B cell (primary cell): ENCODE measurements at places on chromosomes 6 and 20.

GRCh38 chr6:6581054-6581453 lies 7.5 kb upstream of the LY86 start:
- no peak overlapping the region for H3K27ac ChIP-seq
- DNase-seq = no peak
- H3K4me1 ChIP-seq = peaks cover 26% of the 10 kb centered on the region

DNA sequence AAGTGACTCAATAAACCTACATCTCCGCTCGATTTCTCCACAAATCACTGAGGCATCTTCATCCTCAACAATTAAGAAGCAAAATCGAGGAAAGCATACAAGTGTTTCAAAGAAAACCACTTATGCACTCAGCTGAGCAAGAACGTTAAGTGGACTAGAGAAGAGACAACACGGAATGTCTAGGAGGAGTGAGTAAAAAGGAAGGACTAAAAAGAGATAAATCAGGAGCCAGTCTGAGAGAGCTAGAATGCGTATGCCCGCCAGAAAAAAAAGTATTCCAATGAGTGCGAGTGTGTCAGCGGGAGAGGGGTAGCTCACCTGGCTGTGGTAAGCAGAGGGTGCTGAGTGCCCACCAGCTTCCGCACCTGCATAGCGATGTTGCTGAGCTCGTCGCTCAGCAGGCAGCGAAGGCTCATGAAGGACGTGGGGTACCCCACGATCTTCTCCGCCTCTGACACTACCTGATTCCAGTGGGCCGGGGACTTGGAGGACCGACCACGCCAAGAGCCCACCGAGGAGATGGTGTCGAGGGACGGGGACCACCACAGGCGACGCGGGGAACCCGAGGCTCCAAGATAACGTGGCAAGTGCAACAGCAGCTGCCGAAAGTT lies 587 bp downstream of the PDSS2 start:
- no peak for DNase-seq
- H3K27ac ChIP-seq = peak overlapping the region; percentile 91
- no peaks in the 10 kb centered on the region for H3K27me3 ChIP-seq
- peak overlapping the region; percentile 70 for H3K4me3 ChIP-seq
- peaks cover 10% of the 10 kb centered on the region for H3K4me1 ChIP-seq
- H3K36me3 ChIP-seq = no peaks in the 10 kb centered on the region

GRCh38 chr20:36932476-36933426 lies 18.8 kb downstream of the SAMHD1 start:
- H3K36me3 ChIP-seq = peaks cover 31% of the 10 kb centered on the region
- H3K4me1 ChIP-seq = no peaks in the 10 kb centered on the region
- H3K27me3 ChIP-seq = no peaks in the 10 kb centered on the region
- no peak for DNase-seq
- H3K27ac ChIP-seq = no peak overlapping the region
- H3K4me3 ChIP-seq = no peak overlapping the region

GRCh38 chr20:52200870-52201269 lies 9.3 kb upstream of the ZFP64 start:
- no peaks in the 10 kb centered on the region for H3K4me1 ChIP-seq
- DNase-seq = no peak
- H3K27me3 ChIP-seq = no peaks in the 10 kb centered on the region
- H3K27ac ChIP-seq = no peak overlapping the region

DNA sequence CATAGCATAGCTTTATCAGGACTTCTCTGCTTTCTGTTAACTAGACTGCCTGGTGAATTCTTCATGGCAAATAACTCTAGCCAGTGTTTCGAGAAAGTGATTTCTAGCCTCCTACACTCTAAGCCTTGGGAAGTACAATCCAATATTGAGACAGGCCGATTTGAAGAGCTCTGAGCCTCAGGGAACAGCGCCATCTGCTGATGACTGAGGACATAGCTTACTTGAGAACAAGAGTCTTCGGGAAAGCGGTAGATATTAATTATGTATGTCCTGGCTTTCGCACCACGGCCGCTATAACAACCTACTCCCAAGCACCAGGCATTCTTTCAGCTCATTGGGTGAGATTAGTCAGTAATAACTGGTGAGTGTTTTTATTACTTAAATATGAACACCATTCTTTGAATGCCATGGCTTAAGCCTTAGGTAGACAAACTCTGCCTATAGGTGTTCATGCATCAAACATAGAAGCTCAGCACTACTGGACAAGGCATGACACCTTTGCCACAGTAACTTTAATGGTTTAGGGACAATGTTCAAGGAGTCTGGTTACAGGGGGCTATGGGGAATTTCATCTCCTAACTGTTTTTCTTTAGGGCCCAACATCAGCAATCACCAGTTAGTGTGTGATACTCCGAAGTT lies 518.6 kb downstream of the BMP2 start:
- no peaks in the 10 kb centered on the region for H3K4me1 ChIP-seq
- no peak overlapping the region for H3K27ac ChIP-seq
- no peak overlapping the region for H3K4me3 ChIP-seq
- H3K27me3 ChIP-seq = no peaks in the 10 kb centered on the region

- no peaks in the 10 kb centered on the region for H3K27me3 ChIP-seq
- no peak for DNase-seq
- no peak overlapping the region for H3K27ac ChIP-seq
- H3K36me3 ChIP-seq = no peaks in the 10 kb centered on the region
- H3K4me1 ChIP-seq = no peaks in the 10 kb centered on the region
These were observed 105.7 kb downstream of the EDN1 start for GRCh38 chr6:12395898-12396297.

DNA sequence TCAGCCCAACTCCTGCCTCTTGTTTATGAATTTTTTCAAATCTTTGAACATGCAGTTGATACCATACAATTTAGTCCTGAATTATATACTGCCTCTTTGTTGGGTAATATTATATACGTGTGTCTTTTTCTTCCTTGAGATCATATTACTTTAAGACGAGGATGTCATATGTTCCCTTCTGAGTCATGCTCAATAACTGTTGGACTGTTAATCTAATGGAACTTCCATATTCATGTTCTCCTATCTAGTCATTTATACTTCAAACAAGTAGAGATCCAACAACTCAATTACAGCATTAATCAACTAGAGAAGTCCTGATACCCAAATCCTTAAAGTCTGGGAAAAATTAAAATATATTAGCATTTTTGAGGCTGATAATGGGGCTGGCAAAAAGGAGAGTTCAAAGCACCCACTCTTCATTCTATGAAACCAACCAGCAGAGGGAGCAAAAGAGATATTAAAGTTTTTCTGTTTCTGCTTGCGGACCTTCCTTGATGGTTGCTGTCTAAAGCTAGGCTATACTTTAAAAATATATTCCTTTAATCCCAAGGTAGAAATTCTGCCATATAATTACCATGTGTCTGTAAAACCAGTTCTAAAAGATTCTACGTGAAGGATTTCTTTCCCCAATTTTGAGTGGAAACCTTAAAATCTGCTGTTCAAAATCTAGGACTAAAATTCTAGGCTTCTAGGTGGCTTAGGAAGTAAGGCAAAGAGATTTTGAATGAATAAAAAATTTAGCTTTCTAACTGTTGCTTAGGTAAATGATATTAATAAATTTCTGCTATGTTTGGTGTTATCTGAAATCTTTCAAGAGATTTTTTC lies 498.9 kb downstream of the BCKDHB start:
- DNase-seq = peak; percentile 23
- no peaks in the 10 kb centered on the region for H3K36me3 ChIP-seq
- H3K4me3 ChIP-seq = no peak overlapping the region
- no peaks in the 10 kb centered on the region for H3K27me3 ChIP-seq
- no peak overlapping the region for H3K27ac ChIP-seq

- H3K27me3 ChIP-seq = no peaks in the 10 kb centered on the region
- peaks cover 79% of the 10 kb centered on the region for H3K36me3 ChIP-seq
- no peak overlapping the region for H3K4me3 ChIP-seq
These were observed 115.4 kb downstream of the SLC23A2 start for GRCh38 chr20:4885877-4886276.

DNA sequence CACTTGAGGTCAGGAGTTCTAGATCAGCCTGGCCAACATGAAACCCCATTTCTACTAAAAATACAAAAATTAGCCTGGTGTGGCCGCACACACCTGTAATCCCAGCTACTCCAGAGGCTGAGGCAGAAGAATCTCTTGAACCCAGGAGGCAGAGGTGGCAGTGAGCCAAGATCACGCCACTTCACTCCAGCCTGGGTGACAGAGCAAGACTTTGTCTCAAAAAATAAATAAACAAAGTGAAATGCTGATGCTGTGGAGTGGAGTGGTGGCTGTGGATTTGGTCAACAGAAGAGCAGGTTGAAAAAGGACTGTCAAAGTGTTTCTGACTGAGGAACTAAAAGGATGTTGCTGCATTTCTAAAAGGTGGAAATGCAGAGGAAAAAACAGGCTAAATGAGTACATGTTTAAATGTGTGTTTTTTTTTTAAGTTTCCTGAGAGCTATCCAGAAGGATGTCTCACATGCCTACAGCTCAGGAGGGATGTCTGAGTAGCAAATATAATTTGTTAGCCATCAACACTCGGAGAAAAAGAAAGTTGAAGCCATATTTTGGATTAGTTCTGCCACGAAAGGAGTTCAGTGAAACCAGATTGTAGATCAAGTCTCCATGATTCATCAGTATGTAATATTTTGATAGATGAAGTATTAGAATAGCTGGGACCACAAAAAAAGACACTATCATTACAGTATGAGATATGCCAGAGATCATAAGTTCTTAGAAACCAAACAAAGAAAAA lies 621.1 kb upstream of the ADGRB3 start:
- H3K4me1 ChIP-seq = no peaks in the 10 kb centered on the region
- no peaks in the 10 kb centered on the region for H3K27me3 ChIP-seq
- DNase-seq = no peak
- no peaks in the 10 kb centered on the region for H3K36me3 ChIP-seq
- no peak overlapping the region for H3K27ac ChIP-seq
- no peak overlapping the region for H3K4me3 ChIP-seq

GRCh38 chr6:125258651-125259353 lies 43.0 kb downstream of the HDDC2 start:
- DNase-seq = no peak
- H3K4me1 ChIP-seq = no peaks in the 10 kb centered on the region
- H3K4me3 ChIP-seq = no peak overlapping the region
- no peaks in the 10 kb centered on the region for H3K27me3 ChIP-seq
- H3K36me3 ChIP-seq = no peaks in the 10 kb centered on the region

- H3K36me3 ChIP-seq = no peaks in the 10 kb centered on the region
- H3K27ac ChIP-seq = no peak overlapping the region
- DNase-seq = no peak
- no peaks in the 10 kb centered on the region for H3K4me1 ChIP-seq
- H3K27me3 ChIP-seq = no peaks in the 10 kb centered on the region
- H3K4me3 ChIP-seq = no peak overlapping the region
These were observed 27.5 kb upstream of the AGPAT4 start for GRCh38 chr6:161301338-161301737.

DNA sequence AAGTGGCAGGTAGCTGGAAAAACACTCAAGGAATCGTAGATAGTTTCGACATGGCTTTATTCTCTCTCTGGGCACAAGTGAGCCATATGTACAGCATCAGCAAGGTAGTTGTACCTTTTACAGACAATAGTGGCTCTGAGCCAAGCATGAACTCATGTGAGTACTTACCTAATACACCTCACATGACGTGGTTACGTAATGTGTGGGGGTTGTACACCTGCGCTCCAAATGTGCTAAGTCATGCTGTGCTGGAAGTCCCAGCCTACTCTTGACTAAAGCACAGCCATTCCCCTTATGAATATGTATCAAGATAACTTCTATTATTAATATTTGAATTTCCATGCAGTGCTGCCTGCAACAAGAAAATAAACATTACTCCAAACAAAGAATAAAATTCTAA lies 78.8 kb upstream of the HMGN3 start:
- DNase-seq = no peak
- no peak overlapping the region for H3K4me3 ChIP-seq
- H3K4me1 ChIP-seq = no peaks in the 10 kb centered on the region
- H3K27ac ChIP-seq = no peak overlapping the region
- H3K27me3 ChIP-seq = no peaks in the 10 kb centered on the region

DNA sequence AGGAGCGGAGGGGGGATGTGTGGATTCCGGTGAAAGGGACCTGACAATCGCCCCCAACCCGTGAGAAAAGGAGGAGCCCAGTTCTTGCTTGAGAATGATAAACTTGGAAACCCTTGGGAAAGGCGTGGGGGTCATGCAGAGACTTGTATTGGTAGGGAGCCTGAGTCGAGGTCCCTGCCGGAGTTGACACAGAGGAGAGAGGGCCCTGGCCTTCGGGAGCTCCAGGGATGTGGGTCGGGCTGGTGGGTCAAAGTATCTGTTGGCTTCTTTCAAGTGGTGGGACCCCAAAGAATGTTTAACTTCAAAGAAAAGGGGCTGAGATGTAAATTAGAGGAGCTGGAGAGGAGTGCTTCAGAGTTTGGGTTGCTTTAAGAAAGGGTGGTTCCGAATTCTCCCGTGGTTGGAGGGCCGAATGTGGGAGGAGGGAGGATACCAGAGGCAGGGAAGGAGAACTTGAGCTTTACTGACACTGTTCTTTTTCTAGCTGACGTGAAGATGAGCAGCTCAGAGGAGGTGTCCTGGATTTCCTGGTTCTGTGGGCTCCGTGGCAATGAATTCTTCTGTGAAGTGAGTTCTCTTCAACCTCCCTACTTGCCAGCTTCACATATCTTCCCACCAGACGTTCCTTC lies 571 bp downstream of the CSNK2B start:
- H3K4me1 ChIP-seq = peaks cover 23% of the 10 kb centered on the region
- peak overlapping the region; percentile 21 for H3K27ac ChIP-seq
- peak overlapping the region; percentile 85 for H3K4me3 ChIP-seq
- no peaks in the 10 kb centered on the region for H3K27me3 ChIP-seq
- no peak for DNase-seq

- no peak overlapping the region for H3K27ac ChIP-seq
- H3K4me3 ChIP-seq = no peak overlapping the region
- no peak for DNase-seq
- H3K36me3 ChIP-seq = no peaks in the 10 kb centered on the region
- H3K27me3 ChIP-seq = no peaks in the 10 kb centered on the region
These were observed 156.1 kb upstream of the SALL4 start for GRCh38 chr20:51958099-51959065.

DNA sequence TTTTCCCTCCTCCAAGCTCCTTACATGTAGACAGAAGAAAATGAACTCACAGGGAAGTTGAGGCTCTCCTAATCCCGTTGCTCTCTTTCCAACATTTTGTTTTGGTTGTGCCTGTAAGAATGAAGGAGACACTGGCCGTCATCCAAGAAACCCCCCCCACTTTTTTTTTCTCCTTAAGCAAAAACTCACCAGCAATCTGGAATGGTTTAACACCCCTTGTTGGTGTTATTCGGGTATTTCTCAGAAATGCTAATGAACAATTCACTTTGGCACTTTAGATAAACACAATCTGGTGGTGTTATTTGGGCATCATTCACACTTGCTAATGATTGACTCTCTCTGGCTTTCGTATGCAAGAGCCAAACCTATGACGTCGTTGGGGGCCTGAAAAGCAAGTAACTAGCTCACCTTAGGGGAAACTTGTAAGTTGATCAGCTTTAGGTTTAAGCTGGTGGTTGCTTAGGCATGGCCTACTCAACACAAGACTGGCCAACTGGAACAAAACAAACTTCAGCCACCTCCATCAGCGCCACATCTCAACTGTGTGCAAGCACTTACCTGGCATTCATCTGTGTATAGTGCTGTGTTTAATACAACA lies 24.3 kb upstream of the OLIG3 start:
- no peak for DNase-seq
- H3K4me1 ChIP-seq = peaks cover 5% of the 10 kb centered on the region
- H3K27me3 ChIP-seq = peaks cover 35% of the 10 kb centered on the region
- no peaks in the 10 kb centered on the region for H3K36me3 ChIP-seq
- H3K4me3 ChIP-seq = no peak overlapping the region

GRCh38 chr6:21431526-21431925 lies 162.0 kb upstream of the SOX4 start:
- no peaks in the 10 kb centered on the region for H3K4me1 ChIP-seq
- H3K4me3 ChIP-seq = no peak overlapping the region
- H3K36me3 ChIP-seq = no peaks in the 10 kb centered on the region
- H3K27me3 ChIP-seq = no peaks in the 10 kb centered on the region
- DNase-seq = no peak
